ENCODE measurements at places on chromosomes 3 and 15.
A peak's percentile ranks its signal among the peaks of the same experiment; 100 is the strongest.

DNA sequence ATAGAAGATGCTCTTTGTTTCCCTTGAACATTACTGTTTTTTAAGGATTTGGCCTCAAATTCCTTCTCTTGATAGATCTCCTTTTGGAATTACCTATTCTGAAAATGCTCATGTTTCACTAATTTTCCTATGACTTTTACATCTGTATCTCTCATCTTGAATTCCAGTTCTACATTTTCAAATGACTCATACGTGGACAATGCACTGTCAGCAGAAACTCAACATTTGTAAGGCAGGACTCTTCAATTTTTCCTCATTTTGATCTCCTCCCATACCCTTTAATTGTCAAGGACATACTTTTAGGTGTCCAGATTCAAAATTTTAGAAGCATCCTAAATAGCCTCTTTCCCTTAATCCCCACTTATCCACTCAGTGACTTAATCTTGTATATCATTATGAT, 341.0 kb upstream of the RASGRP1 start:
- no peak for DNase-seq

GRCh38 chr3:133112666-133113065, 74.5 kb downstream of the TMEM108 start:
- DNase-seq: no peak

GRCh38 chr3:131917006-131917405, 117.8 kb downstream of the CPNE4 start:
- no peak for DNase-seq

GRCh38 chr15:93458597-93458996, 369.6 kb upstream of the RGMA start:
- no peak for DNase-seq

- DNase-seq: no peak
Observed at GRCh38 chr15:62348623-62349022, 183.5 kb upstream of the C2CD4B start.

DNA sequence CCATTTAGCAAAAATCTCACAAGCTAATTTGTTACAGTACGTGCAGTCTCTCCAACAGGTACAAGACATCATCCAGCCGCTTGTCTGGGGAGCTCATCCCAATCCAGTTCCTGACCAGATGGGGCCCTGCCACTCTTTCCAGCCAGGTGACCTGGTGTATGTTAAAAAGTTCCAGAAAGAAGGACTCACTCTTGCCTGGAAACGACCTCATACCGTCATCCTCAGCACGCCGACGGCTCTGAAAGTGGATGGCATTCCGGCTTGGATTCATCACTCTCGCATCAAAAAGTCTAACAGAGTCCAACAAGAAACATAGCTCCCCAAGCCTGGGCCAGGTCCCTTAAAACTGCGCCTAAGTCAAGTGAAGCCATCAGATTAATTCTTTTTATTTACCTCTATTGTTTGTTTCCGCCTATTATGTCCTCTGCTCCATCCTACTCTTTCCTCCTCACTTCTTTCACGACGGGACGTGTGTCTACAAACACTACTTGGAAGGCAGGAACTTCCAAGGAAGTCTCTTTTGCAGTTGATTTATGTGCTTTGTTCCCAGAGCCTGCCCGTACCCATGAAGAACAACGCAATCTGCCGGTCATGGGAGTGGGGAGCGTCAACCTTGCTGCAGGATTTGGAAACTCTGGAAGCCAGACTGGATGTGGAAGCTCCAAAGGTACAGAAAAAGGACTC, 37.5 kb downstream of the ZBTB11 start:
- DNase-seq: no peak

DNA sequence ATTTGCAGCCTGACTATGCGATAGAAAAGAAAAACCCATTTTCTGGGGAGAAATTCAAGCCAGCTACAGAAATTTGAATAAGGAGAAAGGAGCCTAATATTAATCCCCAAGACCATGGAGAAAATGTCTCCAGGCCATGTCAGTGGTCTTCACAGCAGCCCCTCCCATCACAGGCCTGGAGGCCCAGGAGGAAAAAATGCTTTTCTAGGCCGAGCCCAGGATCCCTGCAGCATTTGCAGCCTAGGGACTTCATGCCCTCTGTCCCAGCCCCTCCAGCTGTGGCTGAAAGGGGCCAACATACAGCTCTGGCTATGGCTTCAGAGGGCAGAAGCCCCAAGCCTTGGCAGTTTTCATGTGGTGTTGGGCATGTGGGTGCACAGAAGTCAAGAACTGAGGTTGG, 26.3 kb downstream of the ARRDC4 start:
- no peak for DNase-seq

- peak; percentile 42 for DNase-seq
Observed at GRCh38 chr3:97823046-97824004, 1.5 kb downstream of the CRYBG3 start.

DNA sequence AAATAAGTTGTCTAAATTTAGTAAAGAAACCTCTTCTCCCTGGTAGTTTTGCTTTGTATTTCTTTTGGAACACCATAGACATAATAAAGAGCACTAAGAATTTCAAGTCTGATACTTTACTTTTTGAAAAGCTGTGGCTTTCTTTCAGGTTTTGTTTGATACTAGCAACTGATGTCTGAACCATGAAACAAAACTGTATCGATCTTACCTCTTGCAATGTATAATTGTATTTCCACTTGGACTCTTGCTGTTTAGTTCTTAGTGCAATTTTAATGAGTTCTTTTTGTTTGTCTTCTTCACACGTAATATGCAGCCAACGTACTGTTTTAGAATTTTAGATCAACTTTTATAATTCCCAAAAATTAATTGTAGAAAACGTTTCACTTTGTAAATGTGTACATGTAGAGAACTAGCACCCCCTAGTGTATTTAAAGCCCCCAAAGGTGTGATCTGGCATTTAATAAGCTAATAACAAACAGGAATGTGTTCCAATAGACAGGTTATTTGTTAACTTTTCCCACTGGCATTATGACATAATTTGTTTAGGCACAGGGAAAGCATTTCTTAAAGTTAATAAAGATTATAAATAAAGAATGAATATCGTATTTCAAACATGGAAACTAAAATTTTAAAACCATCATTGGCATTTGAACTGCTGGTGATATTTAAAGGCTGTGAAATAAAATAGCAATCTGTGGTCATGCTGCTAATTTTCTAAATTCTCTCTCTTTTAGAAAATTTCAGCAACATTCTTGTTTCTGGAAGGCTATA, 289.1 kb upstream of the DNAJC19 start:
- no peak for DNase-seq

GRCh38 chr3:99402755-99403154, 235.6 kb upstream of the COL8A1 start:
- DNase-seq: no peak

GRCh38 chr15:75671730-75672602, 24.3 kb downstream of the SNX33 start:
- DNase-seq: no peak

GRCh38 chr15:79474252-79474651, 42.1 kb downstream of the MINAR1 start:
- no peak for DNase-seq

GRCh38 chr3:97201814-97202213, 387.4 kb downstream of the EPHA6 start:
- DNase-seq: no peak

DNA sequence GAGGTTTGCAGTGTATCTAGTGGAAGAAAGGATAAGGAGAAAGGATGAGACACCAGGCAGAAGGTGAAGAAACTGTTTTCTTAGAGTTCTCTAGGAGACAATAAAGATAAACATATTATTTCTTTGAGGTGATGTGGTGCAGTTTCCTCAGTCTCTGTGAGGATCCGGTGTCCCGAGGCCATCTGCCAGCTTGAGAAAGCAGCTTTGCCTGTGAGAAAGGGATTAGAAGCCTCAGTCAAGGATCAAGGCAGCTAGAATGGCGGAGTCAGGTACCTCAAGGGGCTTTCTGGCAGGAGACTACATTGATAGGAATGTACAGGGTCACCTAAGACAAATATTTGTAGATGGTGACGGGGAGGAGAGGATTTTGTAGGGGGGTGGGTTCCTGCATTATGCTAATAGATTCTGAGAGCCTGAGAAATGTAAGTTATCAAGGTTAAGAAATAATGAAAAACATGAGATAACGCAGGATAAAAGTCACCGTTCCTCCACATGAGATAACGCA, 103.9 kb upstream of the MB21D2 start:
- DNase-seq: no peak

GRCh38 chr15:100919481-100920405, 586 bp downstream of the LRRK1 start:
- DNase-seq: no peak

GRCh38 chr15:64071931-64072765, 21.5 kb downstream of the CIAO2A start:
- no peak for DNase-seq

- DNase-seq: no peak
Observed at GRCh38 chr3:127216415-127217261, 23.7 kb downstream of the PRR23E start.

- no peak for DNase-seq
Observed at GRCh38 chr3:24387000-24387399, 107.7 kb downstream of the THRB start.

- no peak for DNase-seq
Observed at GRCh38 chr3:143418391-143418790, 298.8 kb downstream of the CHST2 start.

DNA sequence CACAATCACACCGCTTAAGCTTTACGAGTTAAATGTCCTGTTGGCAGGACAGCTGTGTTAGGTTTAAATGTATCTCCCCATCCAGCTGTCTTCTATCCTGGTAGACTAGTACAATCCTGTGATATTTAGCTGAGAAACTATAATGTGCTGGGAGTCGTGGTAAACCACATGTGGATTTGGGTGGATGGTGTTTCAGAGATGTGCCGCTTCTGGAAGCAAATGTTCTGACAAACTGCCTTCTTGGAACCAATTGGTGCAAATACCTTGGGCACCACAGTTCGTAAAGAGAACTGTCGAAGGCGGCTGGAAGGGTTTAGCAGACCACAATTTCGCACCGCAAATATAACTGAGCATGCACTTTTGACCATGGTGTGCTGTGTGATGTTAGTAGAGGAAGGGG, 15.0 kb downstream of the SCG5 start:
- no peak for DNase-seq

DNA sequence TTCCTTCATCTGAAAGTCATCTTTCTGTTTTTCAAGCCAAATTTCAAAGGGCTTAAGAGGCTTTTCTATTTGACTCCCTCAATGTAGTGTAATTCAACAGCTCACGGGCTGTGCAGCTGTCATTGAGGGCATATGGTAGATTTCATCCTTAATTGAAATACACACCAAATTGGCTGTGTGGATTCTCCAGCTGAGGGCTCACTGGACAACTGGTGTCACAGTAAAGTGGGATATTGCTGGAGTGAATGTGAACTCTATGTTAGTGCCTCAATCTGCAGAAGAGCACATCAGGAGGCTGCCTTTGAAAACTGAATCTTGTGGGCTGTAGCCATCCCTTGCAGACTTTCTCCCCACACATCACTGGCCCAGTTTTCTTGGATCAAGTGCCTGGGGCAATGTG, 120.1 kb downstream of the GALK2 start:
- no peak for DNase-seq

GRCh38 chr15:63189941-63190768, 749 bp downstream of the RAB8B start:
- DNase-seq: no peak

DNA sequence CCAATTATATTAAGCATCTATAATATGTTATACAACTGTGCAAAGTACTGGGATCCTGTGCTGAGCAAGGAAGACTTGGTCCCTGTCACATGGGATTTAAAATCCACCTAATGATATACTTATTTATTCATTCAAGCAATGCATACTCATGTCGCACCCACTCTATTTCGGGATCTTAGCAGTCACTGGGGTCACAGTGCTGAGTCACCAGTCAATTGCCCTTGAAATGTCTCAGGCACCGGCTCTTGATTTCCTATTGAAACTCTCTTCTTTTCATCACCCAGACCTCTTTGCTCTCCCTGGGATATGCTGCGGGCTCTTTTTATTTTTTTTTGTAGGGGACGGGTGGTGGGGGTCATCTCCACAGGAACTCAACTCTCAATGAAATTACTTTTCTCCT, 194.5 kb upstream of the GAP43 start:
- DNase-seq: no peak

DNA sequence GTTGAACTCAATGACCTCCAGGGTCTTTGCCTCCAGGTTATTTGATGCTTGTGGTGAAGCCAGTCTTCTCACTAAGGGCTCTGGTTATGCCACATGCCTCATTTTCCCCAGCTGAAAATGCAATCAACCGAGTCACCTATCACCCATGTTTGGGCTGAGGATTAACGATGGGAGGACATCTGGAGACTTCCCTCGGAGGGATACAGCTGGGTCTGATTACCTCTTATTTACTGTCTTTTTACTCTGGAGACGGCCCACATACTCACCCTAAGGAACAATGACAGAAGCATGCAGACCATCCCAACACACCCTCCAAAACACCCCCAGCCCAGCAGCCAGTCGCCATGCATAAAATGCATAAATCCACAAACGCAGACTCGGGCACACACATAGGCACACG, 187.4 kb downstream of the OPA1 start:
- no peak for DNase-seq

GRCh38 chr3:173395073-173395411, 2.5 kb upstream of the NLGN1 start:
- no peak for DNase-seq

- no peak for DNase-seq
Observed at GRCh38 chr3:98730338-98730737, 32.8 kb upstream of the ST3GAL6 start.

DNA sequence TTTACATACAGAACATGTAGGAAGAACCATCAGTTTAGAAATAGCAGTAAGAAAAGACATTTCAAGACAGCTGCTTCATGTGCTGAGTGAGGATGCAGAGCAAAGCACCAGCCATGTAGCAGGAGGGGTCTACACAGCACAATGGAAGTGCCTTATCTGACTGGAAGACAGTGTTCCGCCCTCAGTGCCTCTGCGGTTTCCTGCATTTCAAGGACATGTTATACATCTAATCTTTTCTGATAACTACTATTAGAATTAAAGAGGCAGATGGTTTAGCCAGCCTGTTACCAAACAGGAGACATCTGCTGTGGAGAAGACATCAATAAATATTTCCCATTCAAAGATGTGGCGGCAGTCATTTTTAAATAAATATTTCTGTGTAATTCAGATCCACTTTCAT, 10.6 kb downstream of the LSG1 start:
- peak; percentile 89 for DNase-seq

- no peak for DNase-seq
Observed at GRCh38 chr3:136626493-136626892, 125.7 kb downstream of the STAG1 start.

GRCh38 chr3:42582474-42583070, 805 bp upstream of the SEC22C start:
- no peak for DNase-seq

GRCh38 chr3:13812034-13812471, 67.8 kb downstream of the WNT7A start:
- DNase-seq: no peak

GRCh38 chr3:67648701-67649100, 5.7 kb downstream of the SUCLG2 start:
- no peak for DNase-seq

- DNase-seq: no peak
Observed at GRCh38 chr15:77620297-77620696, 12.4 kb downstream of the LINGO1 start.
